ENCODE measurements at places on chromosomes 6 and 20.
A peak's percentile ranks its signal among the peaks of the same experiment; 100 is the strongest.

GRCh38 chr6:65191471-65191870, 515.6 kb downstream of the EYS start:
- DNase-seq = no peak

DNA sequence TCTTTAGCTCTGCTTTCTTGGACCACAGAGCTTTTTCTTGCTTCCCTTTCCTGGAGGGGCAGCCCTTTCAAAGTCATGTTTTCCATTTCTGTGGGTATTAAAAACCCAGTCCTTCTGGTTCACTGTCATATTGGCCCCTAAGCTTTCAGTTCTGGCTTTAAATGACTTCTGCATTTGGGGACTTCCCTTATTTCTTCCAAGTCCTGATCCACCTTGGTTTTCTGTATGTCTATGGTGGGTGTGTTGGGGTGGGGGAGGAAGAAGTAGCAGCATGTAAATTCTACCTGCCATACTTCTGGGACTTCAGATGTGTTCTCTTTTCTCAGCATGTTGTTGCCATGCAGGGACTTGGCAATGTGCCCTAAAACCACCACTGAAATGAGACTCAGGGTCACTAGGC, 77.1 kb upstream of the EMILIN3 start:
- DNase-seq = no peak

DNA sequence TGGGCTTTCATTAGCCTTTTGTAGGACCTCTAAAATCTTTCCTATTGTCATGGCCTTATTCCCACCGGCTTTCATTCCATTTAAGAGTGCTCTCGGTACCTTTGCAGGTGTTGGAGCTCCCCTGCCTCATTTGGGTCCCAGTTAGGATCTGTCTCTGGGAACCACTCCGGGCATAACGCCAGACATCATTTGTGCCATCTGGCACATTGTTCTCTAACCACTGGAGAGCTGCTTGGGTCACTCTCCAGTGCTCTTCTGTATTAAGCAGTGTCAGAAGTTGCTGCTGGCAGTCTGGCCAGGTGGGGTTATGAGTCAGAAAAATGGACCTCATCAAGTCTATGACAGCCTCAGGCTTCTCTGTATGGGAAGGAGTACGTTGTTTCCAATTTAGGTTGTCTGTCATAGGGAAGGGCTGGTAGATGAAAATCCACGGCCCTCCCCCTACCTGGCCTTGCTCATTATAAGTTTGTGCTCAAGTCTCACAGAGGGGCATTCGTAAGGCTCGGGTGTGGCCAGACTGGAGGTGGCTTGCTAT, 62.9 kb upstream of the MOCS1 start:
- no peak for DNase-seq

- DNase-seq = no peak
These were observed 144.8 kb upstream of the PHACTR3 start for GRCh38 chr20:59459586-59459985.

GRCh38 chr20:18666803-18667415, 79.1 kb downstream of the DTD1 start:
- no peak for DNase-seq

DNA sequence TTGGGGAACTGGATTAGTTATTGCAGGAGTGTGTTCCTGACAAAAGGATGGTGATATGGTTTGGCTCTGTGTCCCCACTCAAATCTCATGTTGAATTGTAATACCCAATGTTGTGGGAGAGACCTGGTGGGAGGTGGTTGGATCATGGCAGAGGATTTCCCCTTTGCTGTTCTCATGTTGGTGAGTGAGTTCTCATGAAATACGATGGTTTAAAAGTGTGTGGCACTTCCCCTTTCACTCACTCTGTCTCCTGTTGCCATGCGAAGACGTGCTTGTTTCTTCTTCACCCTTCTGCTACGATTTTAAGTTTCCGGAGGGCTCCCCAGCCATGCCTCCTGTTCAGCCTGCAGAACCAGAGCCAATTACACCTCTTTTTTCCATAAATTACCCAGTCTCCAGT, 16.2 kb upstream of the TREM1 start:
- no peak for DNase-seq

DNA sequence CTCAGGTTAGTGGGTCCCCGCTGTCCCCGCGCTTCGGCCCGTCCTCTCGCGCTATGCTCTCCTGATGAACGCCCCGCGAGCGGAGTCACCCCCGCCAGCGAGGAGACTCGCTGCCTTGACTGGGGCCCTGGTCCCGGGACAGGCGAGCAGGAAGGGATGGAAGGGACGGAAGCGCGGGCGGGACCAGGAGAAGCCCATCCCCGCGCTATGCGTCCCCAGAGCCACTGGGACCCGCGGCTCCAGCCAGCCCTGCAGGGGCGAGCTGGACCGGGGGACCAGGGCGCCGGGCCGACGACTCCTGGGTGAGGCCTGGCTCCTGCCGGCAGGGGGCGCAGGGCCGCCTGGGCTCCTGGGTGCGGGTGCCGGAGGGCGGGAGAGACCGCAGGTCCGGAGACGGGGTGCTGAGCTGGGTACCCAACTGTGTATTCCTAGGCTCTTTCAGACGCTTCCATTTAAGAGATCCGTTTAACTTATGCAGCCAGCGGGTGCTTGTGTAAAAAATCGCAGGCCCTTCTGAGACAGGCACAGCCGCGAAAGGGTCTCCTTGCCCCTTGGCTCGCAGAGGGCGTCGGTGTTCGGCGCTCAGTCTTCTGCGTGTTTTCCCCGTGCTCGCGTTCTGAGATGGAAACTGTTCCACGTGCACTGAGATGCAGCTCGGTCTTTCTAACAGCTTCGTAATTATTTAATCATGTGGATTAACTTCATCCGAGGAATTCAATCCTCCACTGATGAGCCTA, 580 bp upstream of the SYCP2 start:
- DNase-seq = peak; percentile 58

DNA sequence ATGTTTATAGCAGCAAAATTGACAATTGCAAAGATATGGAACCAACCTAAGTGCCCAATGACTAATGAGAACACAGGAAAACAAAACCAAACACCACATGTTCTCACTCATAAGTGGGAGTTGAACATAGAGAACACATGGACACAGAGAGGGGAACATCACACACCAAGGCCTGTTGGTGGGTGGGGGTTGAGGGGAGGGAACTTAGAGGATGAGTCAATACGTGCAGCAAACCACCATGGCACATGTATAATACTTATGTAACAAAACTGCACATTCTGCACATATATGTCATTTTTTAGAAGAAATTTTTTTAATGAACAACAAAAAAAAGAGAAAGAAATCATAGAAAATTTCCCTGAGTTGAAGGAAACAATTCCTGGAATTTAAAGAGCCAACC, 3.9 kb downstream of the EPM2A start:
- no peak for DNase-seq

DNA sequence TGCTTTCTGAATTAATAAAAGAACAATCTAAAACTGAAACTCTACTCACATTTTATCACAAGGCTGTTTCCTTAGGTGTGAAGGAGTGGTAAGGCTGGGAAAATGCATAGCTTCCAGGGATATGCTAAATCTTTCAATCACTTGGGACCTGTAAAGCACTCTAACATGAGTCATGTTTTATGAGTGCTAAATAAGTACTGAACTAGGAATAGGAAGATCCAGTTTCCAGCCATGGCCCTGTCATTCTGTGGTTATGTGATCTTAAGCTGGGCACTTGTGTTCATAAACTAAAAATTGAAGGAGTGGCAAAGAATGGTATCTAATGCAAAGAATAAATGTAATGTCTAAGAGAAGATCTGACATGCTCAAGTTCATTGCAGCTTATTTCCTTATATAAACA, 6.1 kb upstream of the TMEM200A start:
- DNase-seq = peak; percentile 48

GRCh38 chr6:67689329-67689728, 945.8 kb upstream of the ADGRB3 start:
- DNase-seq = no peak

GRCh38 chr6:108947114-108947854, 99.1 kb downstream of the ARMC2 start:
- DNase-seq = no peak

DNA sequence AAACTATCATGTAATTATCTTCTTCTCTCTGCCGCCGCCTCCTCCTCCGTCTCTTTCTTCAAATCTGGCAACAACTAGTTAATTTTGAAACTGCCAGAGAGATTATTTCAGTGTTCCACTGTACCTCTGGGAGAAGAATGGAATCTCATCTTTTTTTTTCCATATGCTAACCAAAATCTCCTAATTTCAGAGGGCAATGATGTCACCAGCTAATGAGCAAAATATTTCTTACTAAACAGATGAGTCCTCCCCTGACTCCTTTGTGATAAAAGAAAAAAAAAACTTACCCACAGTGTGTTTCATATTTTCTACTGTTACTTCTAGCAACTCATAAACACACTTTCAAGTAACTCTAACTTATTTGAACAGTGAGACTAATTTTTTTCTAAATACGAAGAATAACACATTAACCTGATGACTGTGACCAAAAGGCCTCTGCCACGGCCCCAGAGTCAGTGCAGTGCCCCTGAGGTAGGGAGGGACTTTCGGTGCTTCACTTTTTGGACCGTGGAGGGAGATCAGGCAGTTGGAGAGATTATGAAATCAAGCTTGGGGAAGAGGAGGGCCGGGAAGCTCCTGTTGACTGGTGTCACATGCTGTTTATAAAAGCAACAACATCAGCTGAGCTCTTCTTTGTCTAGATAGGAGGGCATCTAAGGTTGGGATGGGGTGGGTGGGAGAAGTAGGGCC, 159.6 kb downstream of the SASH1 start:
- no peak for DNase-seq

GRCh38 chr6:148037496-148037895, 305.1 kb upstream of the SASH1 start:
- no peak for DNase-seq

DNA sequence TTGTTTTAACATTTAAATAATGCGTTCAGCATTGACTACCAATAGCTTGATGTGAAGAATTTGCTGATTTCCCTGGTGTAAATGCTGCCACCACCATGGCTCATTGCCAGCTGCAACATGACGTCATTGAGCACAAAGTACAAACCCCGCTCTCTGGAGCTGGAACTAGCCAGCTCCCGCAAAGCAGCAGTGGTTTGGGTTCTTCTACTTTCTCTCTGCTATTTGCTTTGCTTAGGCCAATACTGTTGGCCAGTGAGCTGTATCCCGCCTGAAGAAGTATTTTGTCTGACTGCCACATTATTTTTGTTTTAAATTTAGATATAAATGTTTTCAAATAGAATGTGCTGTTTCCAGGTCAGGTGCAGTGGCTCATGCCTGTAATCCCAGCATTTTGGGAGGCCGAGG, 47.4 kb upstream of the KIF13A start:
- DNase-seq = peak; percentile 8

- peak; percentile 32 for DNase-seq
These were observed 266.7 kb upstream of the SULF2 start for GRCh38 chr20:48051794-48052474.

DNA sequence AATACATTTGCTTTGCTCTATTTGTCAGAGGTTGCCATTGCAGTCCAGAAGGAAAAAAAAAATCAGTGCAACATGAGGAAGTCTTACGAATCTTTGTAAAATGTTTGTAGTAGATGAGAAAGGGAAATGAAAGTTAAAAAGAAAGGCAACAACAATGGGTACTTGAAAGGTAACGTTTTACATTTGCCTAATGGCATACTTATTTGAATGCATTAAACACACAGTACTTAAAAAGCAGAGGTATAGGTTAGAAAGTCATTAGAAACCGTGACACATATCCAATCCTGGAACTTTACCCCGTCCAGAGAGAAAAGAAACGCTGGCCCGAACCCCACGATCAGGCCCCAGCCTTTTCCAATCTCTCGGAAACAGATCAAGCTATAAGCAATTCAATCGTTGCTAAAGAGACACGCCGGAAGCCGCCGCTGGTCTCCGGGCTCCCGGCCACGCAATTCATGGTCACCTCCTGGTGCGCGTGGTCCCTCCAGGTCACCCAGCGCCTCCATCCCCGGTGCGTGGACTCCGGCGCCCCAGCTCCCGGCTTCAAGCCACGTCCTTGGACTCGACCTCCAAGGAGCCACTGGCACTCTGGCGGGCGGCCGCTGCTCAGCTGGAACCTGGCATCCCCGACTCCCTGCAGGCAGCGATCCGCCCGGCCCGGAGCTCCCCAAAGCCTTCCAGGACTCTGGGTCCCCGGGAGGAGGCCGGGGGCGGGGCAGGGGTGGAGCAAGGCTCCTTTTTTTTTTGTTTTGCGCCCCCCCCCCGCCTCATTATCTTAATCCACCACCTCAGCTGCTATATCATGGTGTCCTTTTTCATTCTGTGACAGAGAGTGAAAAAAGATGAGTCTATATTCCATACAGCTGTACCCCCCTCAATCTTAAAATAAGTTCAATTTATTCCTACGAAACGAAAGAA, at the start of gene SLC18B1:
Gene SLC18B1 (minus strand): TSS at position 687 of the 918 bp plus-strand sequence. CDS start 181 bp downstream, at position 506.
- peak; percentile 36 for DNase-seq

GRCh38 chr6:43621078-43621835, 7.8 kb downstream of the GTPBP2 start:
- no peak for DNase-seq

DNA sequence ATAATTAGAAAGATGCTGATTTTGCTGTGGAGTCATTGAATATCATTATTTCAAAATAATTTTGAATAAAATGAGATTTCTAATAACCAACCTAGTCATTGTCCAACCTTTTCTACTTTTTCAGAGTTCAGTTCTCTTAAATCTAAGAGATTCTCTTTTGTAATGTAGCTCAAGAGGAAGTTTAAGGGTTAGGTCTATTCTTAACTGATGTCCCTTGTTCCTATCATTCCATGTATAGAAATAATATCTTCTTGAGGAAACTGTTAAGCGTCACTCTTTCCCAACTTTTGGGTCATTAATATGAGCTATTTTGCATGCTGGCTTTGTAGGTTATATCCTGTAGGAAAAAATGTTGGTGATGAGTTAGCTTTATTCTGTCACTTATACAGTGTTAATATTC, 27.0 kb downstream of the RNF144B start:
- no peak for DNase-seq

DNA sequence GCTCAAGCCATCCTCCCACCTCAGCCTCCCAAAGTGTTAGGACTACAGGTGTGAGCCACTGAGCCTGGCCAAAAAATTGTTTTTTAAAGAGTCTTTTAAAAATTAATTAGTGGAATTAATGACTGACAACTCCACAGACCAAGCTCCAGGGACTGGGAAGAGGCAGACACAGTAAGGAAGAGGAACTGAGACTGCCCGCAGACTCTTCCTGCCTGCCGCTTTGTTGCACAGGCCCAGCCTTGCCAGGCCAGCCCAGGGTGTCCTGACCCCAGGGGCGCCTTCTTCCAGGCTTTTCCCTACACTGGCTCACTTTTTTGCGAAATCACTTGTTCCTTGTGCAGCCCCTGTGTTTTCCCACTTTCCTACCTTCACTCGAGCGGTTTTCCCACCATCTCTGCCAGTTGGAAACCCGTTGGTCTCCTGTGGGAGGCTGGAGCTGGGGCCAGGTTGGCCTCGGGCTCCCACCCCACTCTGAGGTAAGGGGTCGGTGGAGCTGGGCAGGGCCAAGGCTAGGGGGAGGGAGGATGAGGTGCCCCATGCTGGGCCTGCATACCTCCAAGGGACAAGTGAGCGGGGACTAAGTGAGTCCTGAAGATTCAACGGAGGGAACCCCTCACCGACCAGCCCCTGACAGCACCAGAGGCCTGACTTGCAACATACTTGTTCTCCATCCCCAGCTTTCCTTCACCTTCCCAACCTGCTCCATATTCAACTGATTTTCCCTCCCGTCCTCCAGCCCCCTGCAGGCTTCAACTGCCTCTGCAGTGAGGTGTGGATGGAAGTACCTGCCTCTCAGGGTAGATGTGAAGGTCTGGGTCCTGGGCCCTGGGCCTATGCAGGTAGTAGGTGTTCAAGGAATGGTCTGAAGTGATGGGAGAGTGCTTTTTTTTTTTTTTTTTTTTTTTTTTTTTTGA, 23.5 kb upstream of the SMIM29 start:
- no peak for DNase-seq

- DNase-seq = no peak
These were observed 82.6 kb downstream of the PROKR2 start for GRCh38 chr20:5234158-5234557.

- DNase-seq = no peak
These were observed 89.5 kb upstream of the MANEA start for GRCh38 chr6:95487817-95488216.
